NCI-H2081 (cell line): ENCODE measurements at places on chromosomes 2 and 18.

DNA sequence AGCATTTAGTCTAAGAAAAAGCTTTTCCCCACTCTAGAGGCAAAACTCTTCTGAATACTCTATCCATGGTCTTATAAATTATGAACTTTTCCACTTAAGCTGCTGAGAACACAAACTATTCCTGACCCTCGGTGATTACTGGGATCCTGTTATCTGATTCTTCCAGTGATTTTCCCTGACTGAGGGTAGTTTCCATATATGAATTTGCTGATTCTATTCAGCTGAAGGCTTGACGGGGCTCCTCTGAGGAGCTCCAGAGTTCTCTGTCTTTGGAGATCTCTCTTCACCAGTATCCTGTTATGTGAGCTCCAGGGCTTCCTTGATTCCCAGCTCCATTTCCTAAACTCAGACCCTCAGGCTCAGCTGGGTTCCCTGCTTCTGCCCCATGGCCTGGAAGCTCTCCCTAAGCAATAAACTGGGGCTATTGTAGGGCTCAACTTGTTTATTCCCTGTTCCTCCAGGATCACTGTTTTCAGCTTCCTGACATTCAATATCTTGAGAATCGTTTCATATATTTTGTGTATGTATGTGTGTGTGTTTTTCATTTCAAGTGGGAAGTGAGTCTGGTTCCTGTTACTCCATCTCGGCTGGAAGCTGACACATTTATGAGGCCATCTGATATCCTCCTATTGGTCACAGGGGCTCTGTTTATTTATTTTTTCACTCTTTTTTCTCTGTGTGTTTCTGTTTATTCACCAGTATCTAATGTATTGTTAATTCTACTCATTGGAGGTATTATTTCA, 78.2 kb downstream of the ARHGAP28 start:
- no peak for DNase-seq

- DNase-seq, result no peak
These were observed 632.1 kb downstream of the SOCS6 start for GRCh38 chr18:70920840-70921374.

GRCh38 chr2:6967301-6967700, 50.1 kb downstream of the RNF144A start:
- no peak for DNase-seq

- no peak for DNase-seq
These were observed 221.4 kb downstream of the CMPK2 start for GRCh38 chr2:6644261-6644660.

DNA sequence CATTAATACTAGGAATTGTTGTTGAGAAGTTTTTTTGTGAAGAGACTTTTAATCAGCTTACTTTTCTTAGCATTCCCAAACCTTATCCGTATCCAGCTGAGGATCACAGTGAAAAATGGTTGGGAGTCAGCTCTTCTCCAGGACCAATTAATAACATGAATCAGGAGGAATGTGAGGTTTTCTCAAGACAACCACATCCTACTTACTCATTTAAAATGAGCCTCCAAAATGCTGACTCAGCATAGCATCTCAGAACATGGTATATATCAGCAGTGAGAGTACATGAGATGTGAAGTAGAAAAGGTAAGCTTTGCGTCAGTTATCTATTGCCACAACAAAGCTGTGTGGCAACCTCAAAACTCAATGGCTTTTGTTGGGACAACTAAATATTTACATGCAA, 140.3 kb downstream of the NRP2 start:
- DNase-seq, result no peak

DNA sequence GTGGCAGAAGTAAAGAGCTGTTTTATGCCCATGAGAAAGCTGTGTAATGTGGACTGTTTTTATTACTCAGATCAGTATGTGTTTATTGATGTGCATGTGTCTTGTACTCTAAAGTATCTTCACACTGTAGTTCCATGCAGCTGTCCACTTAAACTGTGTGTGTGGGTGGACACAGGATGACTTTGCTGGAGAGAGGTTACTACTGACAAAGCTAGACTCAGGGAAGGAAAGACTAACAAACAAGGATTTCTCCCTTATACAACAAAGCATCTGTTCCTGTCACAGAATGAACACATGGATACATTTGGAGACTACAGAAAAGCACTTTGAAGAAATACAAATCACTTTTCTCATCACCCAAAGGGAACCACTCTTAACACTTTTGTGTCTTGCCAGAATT, 10.0 kb downstream of the FHOD3 start:
- no peak for DNase-seq

DNA sequence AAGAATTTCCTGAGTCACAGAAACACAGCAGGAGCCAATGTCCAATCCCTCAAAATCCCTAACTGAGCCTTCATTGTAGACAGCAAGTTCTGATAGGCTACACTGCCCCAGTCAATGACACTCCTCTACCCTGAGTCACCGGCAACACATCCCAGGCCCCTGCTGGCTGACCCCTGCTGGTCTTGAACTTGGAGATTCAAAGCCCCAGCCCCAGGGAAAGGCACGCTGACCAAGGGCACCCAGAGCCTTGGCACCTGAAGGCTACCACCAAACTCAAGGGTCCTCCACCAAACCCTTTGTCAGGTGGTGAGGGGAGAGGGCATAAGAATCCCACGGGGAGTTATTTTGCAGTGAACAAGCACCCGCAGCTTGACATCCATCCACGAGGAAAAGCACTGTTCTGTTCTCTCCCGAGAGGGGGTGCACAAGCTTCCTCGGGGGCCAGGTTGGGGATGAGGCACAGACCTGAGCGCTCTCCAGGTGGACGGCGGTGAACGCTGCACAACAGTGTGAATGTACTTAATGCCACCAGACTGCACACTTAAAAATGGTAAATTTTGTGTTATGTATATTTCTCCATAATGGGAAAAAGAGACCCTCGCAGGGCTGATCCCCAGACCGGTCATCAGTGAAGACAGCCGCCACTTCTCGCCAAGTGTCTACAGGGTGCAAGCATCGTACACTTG, 46.9 kb downstream of the TFCP2L1 start:
- DNase-seq, result no peak
